ENCODE measurements at places on chromosomes 3 and 15.

DNA sequence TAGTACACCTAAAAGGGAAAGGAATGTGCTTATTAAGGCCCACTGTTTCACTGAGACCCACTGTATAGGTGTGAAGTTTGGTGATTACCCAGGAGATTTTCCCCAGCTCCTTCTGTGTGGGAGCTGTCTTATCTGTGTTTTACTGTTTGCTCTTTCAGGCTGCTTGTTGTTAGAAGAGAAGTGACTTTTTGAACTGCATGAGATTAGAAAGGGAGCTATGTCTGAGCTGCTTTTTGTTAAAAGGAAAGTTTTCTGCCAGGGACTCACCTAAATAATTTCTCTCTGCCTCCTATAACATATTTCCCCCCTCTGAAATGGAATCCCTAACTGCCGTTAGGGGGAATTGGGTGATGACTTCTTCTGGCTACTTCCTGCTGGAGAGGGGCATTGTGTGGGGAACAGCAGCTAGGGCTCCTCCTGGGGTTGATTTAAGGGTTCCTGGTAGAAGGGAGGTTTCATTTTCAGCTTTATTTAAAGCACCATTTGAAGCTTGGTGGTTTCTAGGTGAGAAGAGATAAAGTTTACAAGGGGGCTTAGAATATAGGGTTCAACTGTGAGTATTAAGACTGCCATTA lies 77.1 kb upstream of the ATP11B start:
- no peak for DNase-seq

GRCh38 chr3:70982700-70983140 lies 600.8 kb downstream of the FOXP1 start:
- no peak for DNase-seq

GRCh38 chr3:158563076-158563475 lies 7.9 kb upstream of the MLF1 start:
- DNase-seq, result no peak

DNA sequence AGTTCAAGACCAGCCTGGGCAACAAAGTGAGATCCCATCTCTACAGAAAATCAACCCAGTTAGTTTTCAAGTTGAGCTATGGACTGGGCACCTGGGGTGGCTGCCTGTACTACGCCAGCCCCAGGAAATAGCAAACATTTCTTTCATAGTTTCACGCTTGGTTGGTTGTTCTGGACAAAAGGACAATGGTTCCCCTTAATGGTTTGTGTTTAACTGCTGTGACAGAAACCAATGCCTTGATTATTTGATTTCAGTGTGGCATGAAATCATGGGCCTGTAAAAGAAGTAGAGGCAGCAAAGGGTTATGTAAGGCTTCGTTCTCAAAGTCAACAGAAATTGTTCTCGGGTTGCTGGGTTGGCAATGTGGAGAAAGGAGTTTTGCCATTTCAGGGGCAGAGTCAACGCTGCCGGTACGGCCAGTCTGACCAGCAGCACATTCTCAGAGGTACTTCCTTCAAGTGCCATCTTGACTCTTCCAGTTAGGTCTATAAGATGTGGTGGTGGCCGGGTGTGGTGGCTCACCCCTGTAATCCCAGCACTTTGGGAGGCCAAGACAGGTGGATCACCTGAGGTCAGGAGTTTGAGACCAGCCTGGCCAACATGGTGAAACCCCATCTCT lies 12.7 kb downstream of the LCMT2 start:
- DNase-seq, result no peak

- DNase-seq, result no peak
Measured at GRCh38 chr15:68265081-68265480, 12.5 kb upstream of the FEM1B start.

GRCh38 chr15:77507911-77508310 lies 87.2 kb downstream of the HMG20A start:
- DNase-seq, result no peak

GRCh38 chr15:63165166-63165859 lies 8.0 kb upstream of the RPS27L start:
- DNase-seq, result no peak

GRCh38 chr15:78155355-78155939 lies 6.3 kb downstream of the IDH3A start:
- no peak for DNase-seq

DNA sequence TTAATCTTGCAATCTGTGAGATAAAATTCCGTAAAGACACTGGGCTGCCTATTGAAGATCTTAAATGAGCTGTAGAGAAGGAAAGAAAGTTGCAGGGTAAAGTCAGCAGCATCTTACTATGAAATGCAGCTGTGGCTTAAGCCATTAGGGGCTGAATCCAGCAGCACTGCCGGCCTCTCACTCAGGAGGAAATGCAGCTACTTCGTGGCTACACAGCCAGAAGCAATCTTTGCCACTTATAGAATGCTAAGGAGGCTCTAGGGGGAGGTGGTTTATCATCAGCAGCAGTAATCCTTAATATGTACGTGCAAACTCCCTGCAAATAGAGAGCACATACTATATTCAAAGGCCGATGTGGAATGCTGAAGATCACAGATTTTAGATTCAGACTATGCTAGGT lies 19.1 kb upstream of the MCTP2 start:
- no peak for DNase-seq

GRCh38 chr3:67578416-67578815 lies 76.0 kb downstream of the SUCLG2 start:
- DNase-seq, result no peak

GRCh38 chr15:77033417-77033728 lies 37.5 kb downstream of the TSPAN3 start:
- DNase-seq, result no peak

DNA sequence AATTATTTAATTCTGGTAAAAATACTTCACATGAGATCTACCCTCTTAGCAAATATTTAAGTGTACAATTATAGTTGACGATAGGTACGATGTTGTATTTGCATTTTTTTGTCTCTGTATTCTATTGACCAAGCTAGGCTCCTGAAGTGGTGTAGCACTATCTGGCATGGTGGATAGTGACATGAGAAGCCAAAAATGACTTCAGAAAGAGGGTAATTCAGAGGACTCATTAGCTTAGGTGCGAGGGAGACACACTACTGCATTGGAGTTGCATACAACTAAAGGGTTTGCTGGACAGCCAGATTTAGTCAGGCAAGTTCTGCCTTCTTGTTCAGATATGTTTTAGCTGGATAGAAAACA lies 50.6 kb downstream of the KBTBD8 start:
- DNase-seq, result no peak

- DNase-seq, result no peak
Measured at GRCh38 chr3:134699721-134700120, 48.9 kb upstream of the KY start.

DNA sequence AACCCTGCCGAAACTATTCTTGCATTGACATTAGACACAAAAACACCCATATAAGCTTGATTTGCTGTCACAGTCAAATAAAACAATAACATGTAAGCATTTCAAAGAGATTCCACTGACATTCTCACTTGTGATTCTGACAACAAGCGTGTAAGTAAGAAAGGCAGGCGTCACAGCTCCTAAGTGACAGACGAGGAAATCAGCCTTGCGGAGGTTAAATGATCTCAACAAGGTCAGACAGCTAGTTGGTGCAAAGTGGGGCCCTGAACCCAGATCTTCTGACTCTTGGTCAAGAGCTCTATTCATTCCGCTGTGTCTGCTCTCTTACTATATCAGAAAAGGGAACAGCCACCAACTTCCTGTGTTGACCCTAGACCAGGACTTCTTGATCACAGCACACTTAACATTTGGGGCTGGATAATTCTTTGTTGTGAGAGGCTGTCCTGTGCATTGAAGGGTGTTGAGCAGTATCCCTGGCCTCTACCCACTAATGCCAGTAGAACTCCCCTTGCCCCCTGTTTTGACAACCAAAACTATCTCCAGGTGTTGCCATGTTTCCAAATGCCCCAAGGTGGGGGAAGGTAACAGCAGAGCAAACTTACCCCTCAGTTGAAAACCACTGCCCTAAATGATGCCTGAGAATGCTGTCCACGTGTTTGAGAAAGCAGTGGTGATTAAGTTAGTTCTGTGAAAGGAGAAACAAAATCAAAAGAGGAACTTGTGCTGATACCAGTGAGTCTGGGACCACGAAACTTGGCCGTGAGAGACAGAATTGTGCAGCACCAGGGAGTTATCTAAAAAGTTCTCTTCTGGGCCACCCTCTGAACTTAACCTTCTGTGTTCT lies 86.1 kb downstream of the LIPC start:
- DNase-seq, result no peak

DNA sequence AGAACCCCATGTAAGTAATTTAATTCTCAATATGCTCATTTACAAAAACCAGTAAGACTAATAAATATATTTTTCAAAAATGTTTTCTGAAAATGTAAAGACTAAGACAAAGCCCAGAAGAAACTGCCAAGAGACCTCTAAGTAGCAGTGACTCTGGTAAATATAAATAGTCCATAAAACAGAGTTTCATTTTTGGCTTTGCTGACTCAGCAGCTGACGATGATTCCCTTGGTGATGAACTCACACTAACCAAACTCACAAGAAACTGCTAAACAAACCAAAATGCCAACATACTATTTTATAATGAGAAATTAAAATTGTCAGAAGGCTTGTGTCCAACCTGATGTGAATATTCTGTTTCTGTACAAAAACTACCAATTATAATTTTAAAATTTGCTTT lies 31.5 kb upstream of the IMPG2 start:
- no peak for DNase-seq

DNA sequence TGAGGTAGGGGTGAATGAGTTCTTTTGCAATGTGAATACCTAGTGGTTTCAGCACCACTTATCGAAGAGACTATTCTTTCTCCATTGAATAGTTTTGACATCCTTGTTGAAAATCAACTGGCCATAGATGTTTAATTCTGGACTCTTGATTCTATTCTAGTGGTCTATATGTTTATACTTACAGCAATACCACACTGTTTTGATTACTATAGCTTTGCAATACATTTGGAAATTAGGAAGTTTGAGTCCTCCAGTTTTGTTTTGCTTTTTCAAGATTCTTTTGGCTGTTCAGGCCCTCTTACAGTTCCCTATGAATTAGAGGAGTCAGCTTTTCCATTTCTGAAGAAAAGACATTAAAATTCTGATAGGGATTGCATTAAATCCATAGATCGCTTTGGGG lies 30.1 kb downstream of the MAP1A start:
- DNase-seq, result no peak

- DNase-seq, result no peak
Measured at GRCh38 chr15:27082526-27082925, 111.5 kb downstream of the GABRG3 start.

- no peak for DNase-seq
Measured at GRCh38 chr15:60905587-60905986, 323.5 kb downstream of the RORA start.

- no peak for DNase-seq
Measured at GRCh38 chr3:28586325-28586724, 237.7 kb upstream of the AZI2 start.

DNA sequence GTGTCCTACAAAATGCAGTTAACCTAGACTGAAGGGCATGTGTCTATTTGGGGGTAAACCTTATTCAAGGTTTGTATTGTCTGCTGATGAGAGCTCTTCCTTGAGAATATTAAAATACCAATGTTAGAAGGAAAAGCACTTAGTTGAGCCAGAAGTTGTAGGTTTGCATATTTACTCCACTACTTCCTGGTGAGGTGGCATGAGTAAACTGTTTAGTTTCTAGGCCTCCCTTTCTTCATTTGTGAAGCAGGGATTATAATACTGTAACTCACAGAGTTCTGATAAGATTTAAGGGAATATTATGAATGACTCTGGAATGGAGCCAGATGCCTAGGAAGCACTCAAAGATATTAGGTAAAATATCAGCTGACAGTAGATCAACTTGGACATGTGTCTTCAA lies 46.7 kb downstream of the CD200R1L start:
- DNase-seq, result no peak

DNA sequence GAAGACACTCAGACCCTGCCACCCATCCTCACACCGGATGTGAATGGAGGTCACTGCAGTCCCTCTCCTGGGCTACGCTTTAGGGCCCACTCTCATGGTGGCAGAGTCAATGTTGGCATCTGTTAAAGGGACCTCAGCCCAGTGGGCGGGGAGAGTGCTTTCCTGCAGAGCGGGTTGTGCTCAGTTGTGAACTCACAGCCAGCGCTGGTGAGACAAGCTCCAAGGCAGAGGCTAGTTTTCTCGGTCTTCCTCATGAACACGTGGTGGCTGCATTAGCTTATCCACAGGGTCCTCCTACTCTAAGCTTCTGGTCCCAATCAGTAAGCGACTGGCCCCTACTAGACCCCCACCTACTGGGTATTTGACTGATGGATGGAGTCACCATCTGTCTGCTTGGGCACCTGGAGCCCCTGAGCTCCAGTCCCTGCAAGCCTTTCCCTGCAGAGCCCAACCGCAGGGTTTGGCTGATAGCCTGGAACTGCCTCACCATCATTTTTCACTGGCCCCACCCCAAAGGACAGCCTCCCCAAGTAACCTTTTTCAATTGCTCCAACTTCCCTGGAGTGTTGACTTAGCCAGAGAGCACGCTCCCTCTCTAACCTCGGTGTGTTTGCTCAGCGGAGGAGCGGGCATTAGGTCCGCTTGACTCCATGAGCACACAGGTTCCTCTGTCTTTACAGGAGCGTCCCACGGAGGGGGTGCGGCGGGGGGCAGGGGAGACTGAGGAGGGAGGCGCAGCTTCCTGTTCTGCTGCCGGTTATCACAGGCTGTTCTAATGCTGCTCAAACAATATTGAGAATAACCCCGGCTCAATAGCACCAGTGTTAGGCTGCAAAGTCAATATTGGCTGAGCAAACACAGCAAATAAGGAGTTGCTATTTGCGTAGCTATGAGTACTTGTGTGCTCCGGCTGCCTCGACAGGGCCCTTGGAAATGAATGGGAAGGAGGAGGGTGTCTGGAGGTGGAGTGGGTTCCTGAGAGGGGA lies 141.7 kb downstream of the RPLP1 start:
- DNase-seq, result no peak

DNA sequence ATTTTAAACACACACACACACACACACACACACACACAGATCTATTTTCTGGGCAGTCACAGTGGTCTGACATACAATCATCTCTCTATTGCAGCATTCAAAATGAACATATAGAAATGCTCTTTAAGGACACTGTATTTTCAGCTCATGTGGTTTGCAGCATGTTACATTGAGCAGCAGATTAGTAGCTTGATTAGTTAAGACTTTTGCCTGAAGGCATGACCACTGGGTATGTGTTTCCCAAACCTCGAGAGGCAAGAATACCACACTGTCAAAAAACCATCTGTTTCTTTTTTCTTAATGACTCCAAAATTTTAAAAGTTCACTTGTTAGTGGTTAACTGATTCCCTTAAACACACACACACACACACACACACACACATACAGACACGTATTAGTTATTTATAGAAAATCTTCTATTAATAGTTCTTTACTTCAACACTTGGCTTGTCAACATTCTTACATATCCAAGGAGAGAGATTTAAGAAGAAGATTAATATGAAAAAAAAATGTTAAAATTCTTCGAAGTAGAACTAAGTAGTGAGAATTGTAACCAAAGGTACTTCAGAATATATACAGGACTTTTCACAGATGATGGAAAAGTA lies 518.2 kb downstream of the CADM2 start:
- no peak for DNase-seq

GRCh38 chr3:179432021-179432420 lies 19.2 kb downstream of the GNB4 start:
- DNase-seq, result no peak

Data from stimulated activated CD8-positive, alpha-beta memory T cell treated with anti-CD3 and anti-CD28 coated beads, Interleukin-7, amount 100 ng/mL, for 1 hour (primary cell).